ENCODE measurements at places on chromosomes 13 and 19. TPM values are rescaled to one million over a fixed set of nuclear protein-coding genes. Genes with fewer than 3 reads are reported as not detected.

DNA sequence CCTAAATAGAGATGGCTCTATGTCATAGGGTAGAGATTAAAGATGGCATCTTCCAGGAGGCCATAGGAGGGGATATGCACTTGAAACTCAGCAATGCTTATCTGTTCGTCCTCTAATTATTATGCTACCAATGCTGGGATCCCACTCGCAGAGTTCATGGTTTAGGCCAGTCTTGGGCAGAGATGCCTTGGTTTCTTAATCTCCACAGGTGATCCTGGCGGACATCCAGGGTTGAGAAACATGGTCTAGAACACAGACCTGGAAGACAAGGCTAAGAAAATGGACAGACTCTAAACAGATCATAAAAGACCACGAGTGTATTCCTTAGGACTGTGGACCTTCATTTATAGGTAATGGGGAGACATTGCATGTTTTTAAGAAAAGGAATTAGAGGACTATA, 70.0 kb upstream of the IRS2 start:
- peaks cover 15% of the 10 kb centered on the region for H3K27me3 ChIP-seq
- DNase-seq, result no peak
- no peaks in the 10 kb centered on the region for H3K36me3 ChIP-seq
- no peak overlapping the region for H3K4me3 ChIP-seq
- H3K4me1 ChIP-seq, result no peaks in the 10 kb centered on the region
- no peak overlapping the region for H3K27ac ChIP-seq

GRCh38 chr13:29438769-29439168, 156.7 kb downstream of the SLC7A1 start:
- no peaks in the 10 kb centered on the region for H3K27me3 ChIP-seq
- no peaks in the 10 kb centered on the region for H3K4me1 ChIP-seq
- H3K4me3 ChIP-seq, result no peak overlapping the region
- no peak overlapping the region for H3K27ac ChIP-seq
- H3K36me3 ChIP-seq, result no peaks in the 10 kb centered on the region

SPART gene
- 19.7 TPM for polyA plus RNA-seq

GRCh38 chr13:59111751-59112171, 1052.0 kb downstream of the DIAPH3 start:
- H3K27ac ChIP-seq, result no peak overlapping the region
- H3K27me3 ChIP-seq, result no peaks in the 10 kb centered on the region
- no peaks in the 10 kb centered on the region for H3K4me1 ChIP-seq

- no peak for DNase-seq
- H3K4me1 ChIP-seq, result no peaks in the 10 kb centered on the region
Observed at GRCh38 chr19:57135797-57136196, 9.2 kb downstream of the ZIM3 start.

DNA sequence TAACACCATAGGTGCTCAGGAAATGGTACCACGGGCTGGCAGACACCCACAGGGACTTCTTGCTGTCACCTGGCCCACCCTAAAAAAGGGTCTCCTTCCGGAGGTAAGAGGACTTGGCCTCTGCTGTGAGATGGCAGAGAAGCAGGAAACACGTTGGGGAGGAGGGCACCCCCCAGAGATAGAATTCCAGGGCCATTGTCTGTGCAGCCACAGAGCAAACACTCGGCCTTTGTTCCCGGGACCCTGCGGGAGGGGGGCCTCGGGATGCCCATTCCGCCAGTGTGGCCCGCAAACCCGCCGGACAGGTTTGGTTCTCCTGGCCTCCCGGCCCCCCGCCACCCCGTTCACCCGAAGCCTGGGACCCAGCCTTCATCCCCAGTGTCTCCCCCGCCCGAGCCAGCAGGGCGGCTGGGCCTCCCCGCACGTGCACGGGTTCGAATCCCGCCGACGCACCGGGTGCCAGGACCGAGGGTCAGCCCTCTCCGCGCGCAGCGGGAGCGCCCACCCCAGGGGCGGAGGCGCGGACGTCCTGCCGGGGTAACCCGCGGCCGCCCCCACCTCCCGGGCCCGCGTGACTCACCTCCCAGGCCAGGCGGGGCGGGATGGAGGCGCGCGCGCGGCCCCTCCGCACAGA, 714 bp downstream of the PLPP2 start:
- H3K4me3 ChIP-seq, result peak overlapping the region; percentile 56
- no peaks in the 10 kb centered on the region for H3K36me3 ChIP-seq
- no peaks in the 10 kb centered on the region for H3K27me3 ChIP-seq
- DNase-seq, result peak; percentile 93
- H3K27ac ChIP-seq, result peak overlapping the region; percentile 87

GRCh38 chr13:88862095-88862620, 1191.0 kb downstream of the SLITRK5 start:
- H3K36me3 ChIP-seq, result no peaks in the 10 kb centered on the region
- no peaks in the 10 kb centered on the region for H3K4me1 ChIP-seq
- no peaks in the 10 kb centered on the region for H3K27me3 ChIP-seq

LHFPL6 gene
- 10.4 TPM for polyA plus RNA-seq

DNA sequence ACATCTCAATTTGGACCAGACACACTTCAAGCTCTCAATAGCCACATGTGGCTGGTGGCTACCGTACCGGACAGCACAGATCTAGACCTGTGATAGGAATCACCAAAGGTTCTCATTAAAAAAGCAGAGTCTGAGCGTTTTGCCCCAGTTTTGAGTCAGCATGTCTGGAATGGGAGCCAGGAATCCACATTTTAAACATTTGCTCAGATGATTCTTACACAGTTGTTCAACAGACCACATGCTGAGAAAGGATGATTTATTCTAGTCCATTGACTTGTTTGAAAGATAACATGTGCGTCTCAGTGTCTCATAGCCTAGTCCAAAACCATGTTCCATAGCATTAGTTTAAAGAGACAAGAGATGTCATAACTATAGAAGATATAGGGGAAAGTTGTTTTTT, 53.4 kb downstream of the FLT3 start:
- DNase-seq, result no peak
- H3K36me3 ChIP-seq, result no peaks in the 10 kb centered on the region
- peaks cover 14% of the 10 kb centered on the region for H3K27me3 ChIP-seq
- H3K4me1 ChIP-seq, result peaks cover 9% of the 10 kb centered on the region
- H3K4me3 ChIP-seq, result no peak overlapping the region

DNA sequence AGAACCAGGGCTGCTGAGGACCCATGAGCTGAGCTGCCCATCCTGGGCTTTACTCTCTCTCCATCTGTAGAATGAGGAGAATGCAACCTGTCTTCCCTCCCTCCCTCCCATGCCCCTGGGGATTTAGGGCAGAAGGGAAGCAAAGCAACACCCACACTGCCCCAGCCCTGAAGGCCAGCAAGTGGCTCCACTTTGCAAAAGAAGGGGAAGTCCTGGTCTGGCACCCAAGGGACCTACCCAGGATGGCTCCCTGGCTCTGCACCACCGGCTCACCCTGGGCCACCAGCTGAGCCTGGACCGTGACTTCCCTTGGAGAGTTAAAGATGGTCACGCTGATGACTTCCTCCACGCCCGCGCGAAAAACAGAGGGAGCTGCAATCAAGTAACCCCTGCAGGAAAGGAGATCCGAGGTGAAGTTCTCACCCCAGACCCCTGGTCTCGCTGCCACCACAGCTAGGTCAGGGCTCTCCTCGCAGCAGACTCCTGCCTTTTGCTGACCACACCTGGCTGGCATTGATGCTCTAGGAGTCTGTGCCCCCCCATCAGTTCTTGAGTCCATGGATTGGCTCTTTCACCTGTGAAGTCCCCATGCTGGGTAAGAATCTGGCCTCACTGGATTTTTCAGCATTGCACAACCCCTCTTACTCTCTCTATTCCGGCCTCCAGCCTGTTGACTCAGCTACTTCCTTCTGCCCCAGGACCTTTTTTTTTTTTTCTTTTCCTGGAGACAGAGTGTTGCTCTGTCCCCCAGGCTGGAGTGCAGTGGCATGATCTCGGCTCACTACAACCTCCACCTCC, 4.6 kb downstream of the CPAMD8 start:
- no peaks in the 10 kb centered on the region for H3K36me3 ChIP-seq
- no peaks in the 10 kb centered on the region for H3K27me3 ChIP-seq
- H3K4me1 ChIP-seq, result peaks cover 9% of the 10 kb centered on the region
- no peak overlapping the region for H3K4me3 ChIP-seq
- H3K27ac ChIP-seq, result no peak overlapping the region

GGACT gene
- 2.9 TPM for polyA plus RNA-seq

CEACAM20 gene
- not detected for polyA plus RNA-seq

RXFP2 gene
- not detected for polyA plus RNA-seq

FKBP8 gene
- polyA plus RNA-seq, result 157 TPM

DNA sequence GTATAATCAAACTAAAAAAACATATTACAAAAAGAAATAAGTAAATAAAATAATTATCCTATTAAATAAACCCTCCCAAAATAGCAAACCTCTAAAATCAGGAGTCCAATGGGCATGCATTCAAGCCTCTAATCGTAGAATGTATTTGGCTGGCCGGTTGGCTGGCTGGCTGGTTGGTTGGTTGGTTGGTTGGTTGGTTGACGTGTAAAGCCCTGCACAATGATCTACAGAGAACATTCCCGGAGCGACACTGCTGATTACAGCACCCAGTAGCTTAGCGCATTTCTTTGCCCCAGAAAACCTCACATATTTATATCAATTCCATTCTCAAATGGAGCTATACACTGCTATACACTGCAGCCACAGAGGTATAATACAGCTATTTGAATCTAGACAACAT, 65.6 kb downstream of the SACS start:
- H3K4me3 ChIP-seq, result no peak overlapping the region
- H3K27ac ChIP-seq, result no peak overlapping the region
- no peak for DNase-seq

- H3K27me3 ChIP-seq, result no peaks in the 10 kb centered on the region
- peaks cover 28% of the 10 kb centered on the region for H3K36me3 ChIP-seq
- no peak overlapping the region for H3K4me3 ChIP-seq
- no peak for DNase-seq
Observed at GRCh38 chr19:38031423-38031770, 124.4 kb downstream of the SIPA1L3 start.

DNA sequence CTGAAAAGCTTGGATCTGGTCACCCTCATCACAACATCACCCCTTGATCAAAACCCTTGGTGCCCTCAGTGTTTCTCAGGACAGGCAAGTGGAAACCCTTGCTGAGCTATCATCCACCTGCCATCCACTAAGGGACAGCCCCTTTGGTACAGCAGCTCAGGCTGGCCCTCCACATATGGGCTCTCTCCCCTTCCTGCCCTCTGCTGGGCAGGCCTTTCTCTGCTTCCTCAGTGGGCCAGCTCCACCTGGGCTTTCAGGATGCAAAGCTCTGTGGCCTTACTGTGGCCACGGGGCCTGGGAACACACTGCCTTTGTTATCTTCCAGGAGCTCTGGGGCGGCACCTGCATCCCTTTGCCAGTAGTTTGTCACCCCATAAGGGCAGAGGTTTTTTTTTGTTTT, 4.9 kb downstream of the SUGP1 start:
- DNase-seq, result no peak
- peaks cover 19% of the 10 kb centered on the region for H3K4me1 ChIP-seq
- H3K36me3 ChIP-seq, result peaks cover 63% of the 10 kb centered on the region
- H3K27me3 ChIP-seq, result no peaks in the 10 kb centered on the region

DNA sequence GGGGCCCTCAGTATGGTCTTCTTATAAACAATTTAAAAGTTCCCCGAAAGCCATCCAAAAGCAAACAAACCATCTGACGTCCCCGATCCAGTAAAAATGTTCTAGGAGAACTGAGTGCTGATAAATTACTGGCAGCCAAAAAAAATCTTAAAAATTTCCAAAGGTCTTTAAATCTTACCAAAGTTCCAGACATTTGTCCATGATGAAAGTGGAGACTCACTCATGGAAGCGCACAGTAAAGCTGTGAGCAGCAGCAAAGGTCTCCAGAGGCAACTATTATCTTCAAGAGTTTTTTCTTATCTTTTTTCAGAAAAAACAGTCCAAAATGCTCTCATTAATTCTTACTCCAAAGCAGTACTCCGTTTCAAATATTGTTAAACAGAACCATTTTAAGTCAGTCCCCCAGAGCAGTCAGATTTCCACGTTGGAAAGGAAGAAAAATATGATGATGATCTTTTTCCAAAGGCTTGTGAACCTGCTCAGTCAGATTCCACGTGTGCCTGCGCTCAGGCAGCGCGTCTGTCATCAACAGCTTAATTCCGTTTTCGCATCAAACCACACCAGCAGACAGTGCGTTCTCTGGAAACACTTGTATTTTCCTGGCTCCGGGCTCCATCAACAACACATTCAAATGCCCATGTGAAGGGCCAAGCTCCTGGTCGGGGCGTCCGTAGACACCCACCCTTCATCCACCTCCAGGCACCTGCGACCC, 85.4 kb downstream of the COL4A1 start:
- no peaks in the 10 kb centered on the region for H3K27me3 ChIP-seq
- no peaks in the 10 kb centered on the region for H3K36me3 ChIP-seq
- peaks cover 48% of the 10 kb centered on the region for H3K4me1 ChIP-seq
- H3K27ac ChIP-seq, result peak overlapping the region; percentile 92
- no peak for DNase-seq
- H3K4me3 ChIP-seq, result no peak overlapping the region

DNA sequence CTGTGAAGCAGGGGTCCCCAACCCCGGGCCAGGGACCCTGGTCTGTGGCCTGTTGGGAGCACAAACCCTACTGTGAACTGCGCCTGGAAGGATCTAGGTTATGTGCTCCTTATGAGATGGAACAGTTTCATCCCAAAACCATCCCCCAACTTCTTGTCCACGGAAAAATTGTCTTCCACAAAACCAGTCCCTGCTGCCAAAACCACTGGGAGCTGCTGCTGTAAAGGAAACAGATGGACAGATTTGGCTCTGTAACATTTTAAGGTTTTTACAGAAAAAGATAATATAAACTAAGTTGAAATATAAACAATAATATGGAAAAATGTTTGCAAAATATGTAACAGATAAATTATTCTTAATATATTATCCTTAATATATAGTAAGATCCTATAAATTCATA, 73.7 kb downstream of the COG6 start:
- H3K4me1 ChIP-seq, result no peaks in the 10 kb centered on the region
- no peak overlapping the region for H3K4me3 ChIP-seq
- H3K27ac ChIP-seq, result no peak overlapping the region
- no peaks in the 10 kb centered on the region for H3K36me3 ChIP-seq
- DNase-seq, result no peak

DNA sequence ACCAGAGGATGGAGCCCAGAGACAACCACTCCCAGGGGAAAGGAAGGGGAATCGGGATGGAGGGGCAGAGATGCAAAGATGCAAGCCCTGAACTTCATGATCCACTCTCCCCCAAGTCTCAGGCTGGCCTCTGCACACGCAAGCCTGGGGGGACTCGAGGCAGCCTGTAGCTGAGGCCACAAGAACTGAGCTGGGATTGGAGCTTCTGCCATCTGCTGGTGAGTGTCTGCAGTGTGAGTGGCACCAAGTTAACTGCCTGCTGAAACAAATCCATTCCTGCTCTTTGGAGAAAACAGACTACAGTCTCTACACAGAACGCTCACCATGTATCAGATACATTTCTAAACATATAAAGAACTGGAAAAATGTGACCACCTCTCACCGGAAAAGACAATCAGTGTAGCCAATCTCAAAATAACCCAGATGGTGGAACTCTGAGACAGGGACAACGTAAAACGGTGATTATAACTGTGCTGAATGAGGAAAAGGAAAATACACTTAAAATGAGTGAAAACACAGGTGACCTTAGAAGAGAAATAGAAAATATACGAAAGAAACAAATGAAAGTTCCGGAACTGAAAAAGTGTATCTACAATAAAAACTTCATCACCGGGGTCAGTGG, 62.1 kb downstream of the KLF2 start:
- H3K27ac ChIP-seq, result no peak overlapping the region
- H3K4me3 ChIP-seq, result no peak overlapping the region
- H3K36me3 ChIP-seq, result peaks cover 46% of the 10 kb centered on the region
- no peaks in the 10 kb centered on the region for H3K27me3 ChIP-seq
- H3K4me1 ChIP-seq, result peaks cover 10% of the 10 kb centered on the region
